ENCODE measurements at places on chromosomes 2 and 18.

DNA sequence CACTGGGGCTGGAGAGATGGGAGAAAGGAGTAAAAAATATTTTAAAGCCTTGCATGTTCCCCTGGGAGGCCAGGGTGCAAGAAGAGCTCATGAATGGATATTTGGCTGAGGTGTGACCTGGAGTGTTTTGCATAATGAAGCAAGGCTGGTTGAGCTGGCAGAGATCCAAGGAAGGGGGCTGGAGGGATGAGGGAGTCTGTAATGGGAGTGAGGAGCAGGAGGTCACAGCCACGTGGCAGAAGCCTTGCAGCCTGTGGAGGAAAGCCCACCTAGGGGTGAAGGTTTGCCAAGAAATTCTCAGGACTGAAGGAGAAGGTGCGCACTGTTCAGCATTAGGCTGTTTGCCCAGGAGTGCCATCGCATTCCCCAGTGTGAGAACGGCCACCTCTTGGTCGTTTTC lies 40.3 kb upstream of the ATP8B1 start:
- no peak for DNase-seq

- no peak for DNase-seq
Measured at GRCh38 chr2:206160125-206160806, 571 bp downstream of the EEF1B2 start.

- no peak for DNase-seq
Measured at GRCh38 chr2:23549051-23549450, 164.1 kb downstream of the KLHL29 start.

DNA sequence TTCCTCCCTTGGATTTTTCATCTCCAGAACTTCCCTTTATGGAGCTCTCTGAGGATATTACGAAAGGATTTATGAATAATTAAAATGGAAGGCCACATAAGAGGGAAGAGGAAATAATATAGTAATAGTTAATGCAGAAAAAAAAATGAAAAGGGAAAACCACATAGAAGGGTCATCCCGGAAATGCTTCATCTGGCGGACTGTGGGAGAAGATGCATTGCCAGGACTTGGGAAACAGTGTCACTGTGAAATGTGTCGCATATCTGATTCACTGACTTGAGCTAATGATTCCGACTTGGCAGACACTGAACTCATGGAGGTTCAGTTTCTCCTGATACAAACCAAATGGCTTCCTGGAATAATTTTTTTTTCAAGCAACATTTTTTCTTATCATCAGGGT lies 129.9 kb upstream of the RMP24 start:
- no peak for DNase-seq

- DNase-seq, result peak; percentile 10
Measured at GRCh38 chr2:204544961-204545860, at the start of gene PARD3B. Gene PARD3B (plus strand): TSS chr2:204545475. CDS start chr2:204546000, 525 bp downstream.

DNA sequence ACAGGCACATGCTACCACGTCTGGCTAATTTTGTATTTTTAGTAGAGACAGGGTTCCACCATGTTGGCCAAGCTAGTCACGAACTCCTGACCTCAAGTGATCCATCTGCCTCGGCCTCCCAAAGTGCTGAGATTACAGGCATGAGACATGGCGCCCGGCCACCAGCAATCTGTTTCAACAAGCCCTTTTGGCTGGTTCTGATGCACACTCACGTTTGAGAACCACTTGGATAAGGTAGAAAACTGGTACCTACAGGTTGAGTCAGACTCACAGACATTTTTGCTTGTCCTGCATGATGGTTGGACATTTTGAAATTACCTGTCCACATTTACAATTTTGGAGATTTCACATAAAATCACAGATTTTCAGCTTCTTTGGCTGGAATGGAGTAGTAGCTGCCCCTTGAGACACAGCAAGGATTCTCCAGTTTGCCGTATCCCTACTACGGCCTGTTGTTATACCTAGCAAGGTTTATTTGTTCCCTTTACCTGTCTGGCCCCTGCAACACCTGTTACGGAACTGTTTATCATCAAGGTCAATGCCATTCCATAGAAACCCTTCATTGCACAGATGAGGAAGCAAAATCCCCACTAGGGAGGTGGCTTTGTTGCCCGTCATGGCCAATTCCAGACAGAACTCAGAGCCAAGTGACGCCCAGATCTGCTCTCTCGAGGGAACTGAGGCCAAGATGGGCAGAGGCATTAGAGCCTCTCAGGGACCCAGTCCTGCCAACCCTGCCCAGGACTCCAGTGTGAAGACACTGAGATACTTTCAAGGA lies 31.4 kb upstream of the IGFBP2 start:
- no peak for DNase-seq

- DNase-seq, result peak; percentile 69
Measured at GRCh38 chr18:48777026-48777743, 173.6 kb downstream of the SMAD7 start.

- no peak for DNase-seq
Measured at GRCh38 chr2:5986801-5987787, 294.9 kb downstream of the SOX11 start.

- no peak for DNase-seq
Measured at GRCh38 chr2:46335391-46336282, 38.4 kb downstream of the EPAS1 start.

DNA sequence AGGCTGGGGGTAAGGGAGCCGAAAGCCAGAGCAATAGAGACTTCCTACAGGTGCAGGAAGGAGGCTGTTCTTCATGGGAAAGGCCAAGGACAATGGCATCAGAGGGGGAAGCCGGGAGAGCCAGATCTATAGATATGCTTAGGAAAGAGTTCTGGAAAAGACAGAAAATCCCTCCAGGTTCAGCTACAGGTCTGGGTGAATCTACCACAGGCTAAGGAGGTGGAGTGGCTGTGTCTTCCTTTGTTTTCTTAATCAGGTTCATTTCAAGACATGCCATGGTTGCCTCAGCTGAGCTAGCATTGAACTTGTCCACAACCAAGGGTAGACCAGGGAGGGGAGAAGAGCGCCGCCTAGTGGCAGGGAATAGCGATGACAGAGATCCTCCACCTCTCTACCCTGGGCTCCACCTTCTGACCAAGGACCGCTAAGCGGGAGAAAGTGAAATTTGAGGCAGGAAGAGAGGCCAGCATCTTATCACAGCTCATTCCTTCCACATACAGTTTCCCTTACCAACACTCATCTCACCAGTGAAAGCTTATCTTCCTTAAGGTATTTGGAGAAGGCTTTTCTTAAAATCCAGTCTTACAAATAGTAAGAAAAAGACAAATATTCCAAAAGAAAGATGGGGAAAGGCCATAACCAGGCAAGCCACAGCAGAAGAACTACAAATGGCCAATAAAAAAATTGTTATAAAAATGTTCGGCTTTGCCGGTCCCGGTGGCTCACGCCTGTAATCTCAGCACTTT lies 74.2 kb downstream of the VIT start:
- DNase-seq, result peak; percentile 54

DNA sequence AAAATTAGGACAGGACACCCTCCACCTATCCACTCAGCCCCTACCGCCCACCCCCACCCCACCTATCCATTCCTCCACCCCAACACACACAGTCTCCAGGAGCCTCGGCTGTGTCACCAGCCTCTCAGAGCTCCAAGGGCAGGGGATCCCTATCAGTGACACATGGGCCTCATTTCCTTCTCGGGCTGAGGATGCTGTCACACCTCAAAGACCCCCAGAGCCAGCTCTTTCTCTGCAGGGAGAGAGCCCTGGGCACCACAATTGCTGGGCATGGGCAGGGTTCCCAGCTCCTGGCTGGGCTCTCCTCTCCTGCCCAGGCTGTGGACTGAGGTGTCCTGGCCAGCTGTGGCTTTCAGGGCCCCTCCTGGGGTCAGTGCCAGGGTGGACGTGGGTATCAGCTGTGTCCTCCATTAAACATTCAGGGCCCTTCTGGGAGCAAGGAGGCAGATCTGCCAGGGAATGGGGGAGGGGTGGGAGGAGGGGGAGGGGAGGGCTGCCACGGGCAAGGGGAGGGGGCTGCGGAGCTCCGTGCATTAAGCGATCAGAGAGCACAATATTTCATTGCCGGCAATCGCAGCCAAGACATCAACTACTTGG lies 14.3 kb upstream of the ECEL1 start:
- no peak for DNase-seq

- no peak for DNase-seq
Measured at GRCh38 chr2:121960251-121960650, 204.8 kb downstream of the TSN start.

- peak; percentile 51 for DNase-seq
Measured at GRCh38 chr18:63292831-63293683, 26.5 kb downstream of the BCL2 start.

DNA sequence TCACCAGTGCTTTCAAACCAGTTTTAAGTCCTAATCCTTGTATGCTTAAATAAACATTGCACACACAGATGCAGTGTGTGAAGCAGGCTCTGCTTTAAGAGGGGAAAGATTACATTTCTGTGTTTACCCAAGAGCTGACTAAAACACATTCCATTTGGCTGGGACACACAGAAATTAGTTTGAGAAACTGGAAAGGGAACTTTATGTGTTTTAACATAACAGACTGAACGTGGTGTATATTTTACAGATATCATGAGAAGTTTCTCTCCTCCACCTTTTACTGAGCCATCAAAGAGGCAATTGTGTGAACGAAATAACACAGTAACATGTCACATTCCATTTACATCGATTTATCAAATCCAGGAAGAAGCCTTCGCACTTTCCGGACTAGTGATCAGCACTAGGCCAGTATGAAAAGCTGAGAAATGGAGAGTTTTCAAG lies 121.8 kb downstream of the MAIP1 start:
- no peak for DNase-seq

DNA sequence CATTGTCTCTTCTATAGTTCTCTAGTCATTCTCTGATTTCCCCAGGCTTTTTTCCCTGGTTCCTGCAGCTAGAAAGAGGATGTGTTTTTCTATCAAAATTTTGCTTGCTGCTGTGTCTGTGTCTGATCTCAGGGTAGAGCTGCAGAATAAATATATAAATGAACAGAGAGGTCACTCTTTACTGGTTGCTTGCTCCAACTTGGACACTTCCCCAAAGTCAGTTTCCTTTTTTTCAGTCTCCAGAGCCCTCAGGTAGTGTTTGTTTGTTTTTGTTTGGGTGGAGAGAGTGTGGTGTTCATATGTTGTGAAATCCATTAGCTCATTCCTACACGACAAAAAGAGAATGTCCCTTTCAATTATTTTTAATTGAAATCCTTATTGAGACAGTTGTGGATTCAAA lies 85.8 kb downstream of the CERS6 start:
- DNase-seq, result no peak

DNA sequence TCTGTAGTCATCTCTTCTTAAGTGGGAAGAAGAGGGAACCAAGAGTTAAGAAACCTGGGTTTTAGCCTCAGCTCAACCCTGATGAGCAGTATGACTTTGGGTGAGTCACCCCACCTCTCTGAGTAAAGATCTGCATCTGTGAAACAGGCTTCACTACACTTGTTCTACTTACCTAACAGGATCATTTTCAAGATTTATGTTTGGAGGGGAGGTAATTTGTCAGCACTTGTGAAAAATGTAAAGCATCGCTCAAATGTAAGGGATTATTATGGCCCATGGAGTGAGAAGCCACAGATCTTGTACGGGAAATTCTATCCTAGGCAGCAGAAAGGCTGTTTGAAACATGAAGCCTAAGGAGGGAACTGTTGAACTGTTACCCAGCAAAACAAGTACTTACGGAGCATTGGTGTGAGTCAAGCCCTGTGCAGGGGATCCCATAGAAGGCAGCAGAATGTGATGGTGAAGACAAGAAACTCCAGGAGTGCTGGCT lies 160.6 kb downstream of the PRKCE start:
- no peak for DNase-seq

DNA sequence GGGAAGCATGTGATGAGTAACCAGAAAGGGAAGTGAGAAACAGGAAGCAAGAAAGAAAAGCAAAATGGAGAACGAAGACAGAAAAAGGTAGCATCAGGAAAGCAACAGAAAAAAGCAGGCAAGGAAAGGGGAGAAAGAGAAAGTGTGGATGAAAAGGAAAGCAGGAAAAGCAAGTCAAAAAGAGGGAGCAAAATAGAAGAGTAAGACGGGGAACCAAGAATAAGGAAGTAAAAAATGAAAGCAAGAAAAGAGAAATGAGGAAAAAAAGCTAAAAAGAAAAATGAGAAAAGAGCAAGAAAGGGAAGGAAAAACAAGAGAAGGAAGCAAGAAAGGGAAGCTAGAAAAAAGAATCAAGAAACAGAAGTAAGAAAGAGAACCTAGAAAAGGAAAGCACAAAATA lies 242.3 kb upstream of the NCKAP5 start:
- DNase-seq, result no peak

DNA sequence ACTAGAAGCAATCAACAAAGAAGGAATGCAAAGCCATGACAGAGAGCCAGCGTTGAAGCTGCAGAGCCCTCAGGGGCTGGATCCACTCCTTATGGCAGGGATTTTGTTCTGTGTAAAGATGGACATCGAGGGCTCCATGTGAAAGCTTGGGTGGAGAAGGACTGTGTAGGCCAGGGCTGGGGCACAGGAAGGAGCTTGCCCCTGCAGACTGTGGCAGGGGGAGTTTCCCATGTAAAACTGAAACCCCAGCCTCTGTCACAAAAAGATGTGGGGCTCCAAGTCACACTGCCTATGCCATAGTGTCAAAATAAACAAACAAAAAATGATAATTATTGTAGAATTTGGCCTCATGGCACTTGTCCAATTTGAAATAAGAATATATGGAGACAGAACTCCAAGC lies 408.7 kb upstream of the HS6ST1 start:
- peak; percentile 22 for DNase-seq

- DNase-seq, result no peak
Measured at GRCh38 chr2:72159211-72159993, 11.7 kb upstream of the CYP26B1 start.

DNA sequence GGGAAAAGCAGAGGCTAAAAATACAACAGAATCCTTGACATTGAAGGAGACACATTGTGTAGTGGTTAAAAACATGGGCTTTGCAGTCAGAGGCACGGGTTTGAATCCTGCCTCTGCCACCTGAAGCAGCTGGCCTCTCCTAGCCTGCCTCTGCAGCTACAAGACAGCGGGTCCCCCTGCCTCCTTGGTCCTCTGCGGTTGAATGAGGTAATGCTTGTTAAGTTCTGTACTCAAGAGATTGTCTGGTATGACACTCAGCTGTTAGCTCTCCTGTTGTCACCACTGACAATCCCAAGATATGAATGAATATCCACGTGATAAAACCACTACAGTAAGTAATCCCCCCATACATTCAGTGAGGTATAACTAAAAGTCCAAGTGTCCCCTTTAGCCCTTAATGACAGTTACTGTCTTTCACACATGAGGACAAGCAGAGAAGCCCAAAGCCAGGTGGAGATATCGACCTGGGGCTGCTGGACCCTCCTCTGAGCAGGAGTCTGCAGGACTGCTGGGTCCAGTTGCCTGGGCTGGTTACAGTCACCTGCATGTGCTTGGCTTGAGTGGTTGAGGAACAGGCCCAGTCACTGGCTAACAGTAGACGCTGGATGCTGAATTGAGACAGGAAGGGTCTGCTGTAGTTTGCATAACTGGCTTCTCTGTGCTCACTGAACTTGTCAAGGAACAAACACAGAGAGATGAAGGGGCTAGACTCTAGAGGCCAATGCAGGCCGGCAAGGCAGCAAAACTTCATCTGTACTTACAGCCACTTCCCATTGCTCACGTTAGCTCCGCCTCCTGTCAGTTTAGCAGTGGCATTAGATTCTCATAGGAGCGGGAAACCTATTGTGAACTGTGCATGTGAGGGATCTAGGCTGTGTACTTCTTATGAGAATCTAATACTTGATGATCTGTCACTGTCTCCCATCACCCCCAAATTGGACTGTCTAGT lies 85.5 kb downstream of the TGFA start:
- DNase-seq, result no peak
